ENCODE measurements at places on chromosomes 12 and 14. TPM values are rescaled to one million over a fixed set of nuclear protein-coding genes. Genes with fewer than 3 reads are reported as not detected.

Gene SERPINA12
- polyA plus RNA-seq, result not detected

- DNase-seq, result no peak
Measured at GRCh38 chr14:50578433-50578832, 18.5 kb downstream of the ATL1 start.

Gene RILPL2
- 5.0 TPM for polyA plus RNA-seq

- DNase-seq, result no peak
Measured at GRCh38 chr12:24838531-24838950, 110.4 kb downstream of the BCAT1 start.

GRCh38 chr14:90820958-90821357 is 4.7 kb upstream of the TTC7B start:
- no peak for DNase-seq

DNA sequence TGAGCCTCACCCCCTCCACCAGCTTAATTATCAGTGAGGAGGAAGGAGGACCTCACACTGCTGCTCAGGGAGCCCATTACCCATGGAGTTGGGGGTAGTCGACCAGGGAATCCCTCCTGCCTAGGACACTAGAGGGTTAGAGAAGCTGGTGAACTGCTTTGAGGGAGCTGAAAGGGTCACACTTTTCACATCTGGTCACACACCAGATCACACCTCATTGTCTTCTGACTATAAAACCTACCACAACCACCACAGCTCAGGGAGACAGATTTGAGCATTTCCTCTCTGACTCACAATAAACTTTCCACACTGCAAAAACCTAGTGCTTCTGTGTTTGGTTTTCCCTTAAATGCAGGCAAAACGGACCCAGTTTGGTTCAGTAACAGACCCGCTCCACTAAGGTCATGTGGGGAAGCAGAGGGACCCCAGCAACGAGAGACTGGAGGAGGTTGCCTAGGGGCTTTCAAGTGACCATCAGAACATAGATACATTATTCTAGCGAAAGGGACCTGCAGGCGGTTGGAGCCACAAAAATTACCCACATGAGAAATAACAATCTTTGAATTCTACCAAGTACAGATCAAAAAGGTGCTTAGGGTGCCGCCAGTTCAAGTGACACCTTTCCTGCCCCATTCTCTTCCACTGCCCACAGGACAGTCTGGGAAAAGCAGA is 151.4 kb upstream of the AVPR1A start:
- no peak for DNase-seq

GRCh38 chr14:102629808-102630350 is 37.4 kb downstream of the RCOR1 start:
- DNase-seq, result no peak

Gene SVOP
- 0.19 TPM for polyA plus RNA-seq

- no peak for DNase-seq
Measured at GRCh38 chr12:6869049-6870021, 2.0 kb downstream of the TPI1 start.

- DNase-seq, result no peak
Measured at GRCh38 chr12:5258498-5258897, 173.4 kb upstream of the NTF3 start.

GRCh38 chr14:71336489-71337192 is 429.4 kb downstream of the PCNX1 start:
- DNase-seq, result no peak

GRCh38 chr12:40511341-40511740 is 180.9 kb upstream of the CNTN1 start:
- no peak for DNase-seq

- peak; percentile 31 for DNase-seq
Measured at GRCh38 chr12:106246891-106247673, 738 bp downstream of the CKAP4 start.

Gene PMEL
- polyA plus RNA-seq, result 3.3 TPM

DNA sequence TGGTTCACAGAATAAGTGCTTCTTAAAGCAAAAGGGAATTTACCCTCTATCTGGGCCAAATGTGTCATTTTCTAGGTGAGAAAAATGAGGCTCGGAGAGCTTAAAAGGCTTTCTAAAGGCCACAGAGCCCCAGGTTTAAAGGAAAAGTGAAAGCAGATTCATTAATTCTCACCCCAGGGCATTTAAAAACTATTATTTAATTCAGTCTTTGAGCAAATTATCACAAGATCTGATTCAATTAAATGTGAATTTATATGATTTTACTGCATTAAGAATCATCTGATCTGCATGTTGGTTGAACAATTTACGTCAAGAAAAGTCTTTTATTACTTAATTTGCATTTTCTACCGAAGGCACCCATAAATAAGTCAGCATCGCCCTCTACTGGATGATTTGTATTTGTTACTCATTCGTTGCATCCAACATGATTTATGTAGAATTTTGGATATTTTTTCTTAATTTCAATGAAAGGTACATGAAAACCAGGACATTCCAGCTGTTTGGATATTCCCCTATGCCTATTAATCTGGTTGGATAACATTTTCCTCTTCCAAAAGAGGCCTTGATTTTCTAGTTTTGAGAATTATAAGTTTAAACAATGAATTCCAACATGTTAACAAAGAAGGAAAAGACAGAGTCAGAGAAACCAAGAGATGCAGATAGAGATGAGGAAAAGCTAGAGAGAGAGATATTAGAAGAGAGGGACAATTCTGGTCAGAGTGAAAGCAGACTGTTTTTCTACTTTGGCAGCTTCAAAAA is 19.1 kb upstream of the DHRS7 start:
- DNase-seq, result no peak

DNA sequence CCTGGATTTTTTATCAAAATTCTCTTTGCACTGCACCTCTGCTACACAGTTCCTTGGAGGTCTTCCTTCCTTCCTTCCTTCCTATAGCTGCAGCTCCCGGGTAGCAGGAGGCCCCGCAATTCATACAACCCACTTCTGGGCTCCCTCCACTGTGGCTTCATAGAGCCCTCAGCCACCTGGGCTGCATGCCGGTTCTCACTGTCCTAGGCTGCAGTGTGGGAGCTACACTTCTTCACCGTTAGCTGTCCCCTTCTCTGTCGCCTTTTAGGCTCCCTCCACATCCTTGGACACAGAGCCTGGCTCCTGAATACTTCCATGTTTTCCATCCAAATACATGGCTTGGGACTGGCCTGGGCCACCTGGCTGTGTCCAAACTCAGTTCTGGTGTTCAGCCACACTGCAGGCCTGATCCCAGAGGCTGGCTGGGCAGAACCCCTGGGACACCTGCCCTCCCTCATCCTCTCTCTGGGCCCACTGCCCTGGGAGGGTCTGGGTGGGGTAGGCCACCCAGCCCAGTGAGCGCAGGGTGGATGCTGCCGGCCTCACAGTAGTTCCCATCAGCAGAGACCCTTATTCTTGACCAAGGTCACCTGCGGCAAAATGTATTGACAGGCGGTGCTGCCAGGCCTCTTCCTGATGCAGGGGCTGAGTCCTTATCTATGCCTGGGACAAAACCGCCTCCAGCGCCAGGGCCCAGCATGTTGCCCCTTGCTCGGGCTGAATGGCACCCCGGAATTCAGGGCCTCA is 1.7 kb downstream of the SERPINA10 start:
- DNase-seq, result no peak

DNA sequence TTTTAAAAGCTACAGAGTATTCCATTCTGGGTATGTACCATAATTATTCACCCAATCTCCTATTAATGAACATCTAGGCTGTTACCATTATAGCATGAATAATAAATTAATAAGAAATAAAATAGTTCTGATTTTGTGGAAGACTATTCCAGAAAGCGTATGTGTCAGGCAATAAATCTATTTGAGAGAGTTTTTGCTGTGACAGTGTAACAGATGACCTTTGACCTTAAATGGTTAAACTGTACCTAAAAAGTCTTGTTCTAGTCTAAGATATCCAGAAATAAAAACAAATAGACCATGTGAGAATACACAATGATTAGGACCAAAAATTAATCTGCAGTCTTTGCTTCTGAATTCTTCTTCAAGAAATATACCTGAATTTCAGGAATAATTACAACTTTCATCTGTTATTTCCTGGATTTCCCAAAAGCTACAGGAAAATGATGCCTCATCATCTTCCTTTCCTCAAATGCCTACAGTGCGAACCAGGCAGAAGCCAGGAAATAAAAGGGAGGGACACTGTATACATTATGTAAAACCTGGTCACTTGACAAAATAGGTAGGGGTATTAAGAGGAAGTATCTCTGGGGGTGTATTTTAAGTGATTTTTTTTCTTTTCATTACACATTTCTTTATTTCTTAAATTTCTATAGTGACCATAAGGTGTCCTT is 7.3 kb downstream of the TM7SF3 start:
- DNase-seq, result no peak

Gene BICD1
- polyA plus RNA-seq, result 26.5 TPM

Gene PRPH
- 0.29 TPM for polyA plus RNA-seq

- DNase-seq, result no peak
Measured at GRCh38 chr12:120734210-120734609, 8.6 kb downstream of the ACADS start.

GRCh38 chr12:20063116-20063515 is 305.2 kb upstream of the PDE3A start:
- DNase-seq, result no peak

GRCh38 chr14:105884808-105885281 is 358.5 kb downstream of the TMEM121 start:
- no peak for DNase-seq

DNA sequence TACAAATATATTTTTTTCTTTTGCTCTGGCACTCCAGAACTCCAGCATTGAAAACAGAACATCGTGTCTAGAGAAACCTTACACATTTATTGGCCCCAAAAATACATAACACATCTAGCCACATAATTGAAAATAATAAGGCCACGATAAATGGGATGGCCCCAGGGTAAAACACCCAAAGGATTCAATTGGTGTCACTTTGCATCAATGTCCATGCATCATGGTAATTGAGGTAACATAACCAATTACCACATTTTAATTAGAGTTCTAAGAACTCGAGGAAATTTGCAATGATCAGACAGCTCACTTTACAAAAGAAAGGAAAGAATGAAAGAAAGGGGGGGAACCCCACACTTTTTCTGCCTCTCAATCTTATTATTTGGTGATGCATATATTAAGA is 151.8 kb upstream of the NPAS3 start:
- DNase-seq, result no peak

DNA sequence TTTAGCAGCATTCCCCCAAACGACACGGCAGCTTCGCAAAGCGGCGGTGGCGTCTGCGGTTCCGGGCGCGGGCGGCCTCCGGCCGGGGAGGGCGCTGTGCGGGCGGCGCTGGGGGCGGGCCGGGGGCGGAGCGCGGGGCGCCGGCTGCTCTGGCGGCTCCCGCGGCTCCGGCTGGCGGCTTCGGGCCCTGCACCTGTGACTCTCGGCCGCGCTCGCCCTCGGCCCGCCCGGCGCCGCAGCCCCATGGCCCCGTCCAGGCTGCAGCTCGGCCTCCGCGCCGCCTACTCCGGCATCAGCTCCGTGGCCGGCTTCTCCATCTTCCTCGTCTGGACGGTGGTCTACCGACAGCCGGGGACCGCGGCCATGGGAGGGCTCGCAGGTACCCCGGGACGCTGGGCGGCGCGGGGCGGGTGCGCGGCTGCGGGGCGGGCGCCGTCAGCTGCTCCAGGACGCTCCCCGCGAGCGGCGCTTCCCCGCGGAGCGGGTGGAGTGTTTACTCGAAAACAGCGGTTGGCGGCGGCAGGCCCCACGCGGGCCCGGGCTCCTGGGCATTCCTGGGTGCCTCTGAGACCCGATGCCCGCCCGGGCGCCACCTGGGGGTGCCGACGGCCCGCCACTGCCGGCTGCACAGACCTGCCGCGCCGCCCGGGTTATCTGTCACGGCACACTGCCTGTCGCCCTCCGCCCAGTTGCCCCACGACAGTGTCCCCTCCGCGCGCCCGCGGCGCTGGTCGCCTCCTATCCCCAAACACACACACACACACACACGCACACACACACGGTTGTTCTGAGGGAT is at the start of gene SLC48A1:
SLC48A1 (plus strand) TSS at position 177 of the 796 bp plus-strand sequence; CDS start at position 244, 67 bp downstream.
- no peak for DNase-seq

GRCh38 chr12:130130346-130130745 is 31.9 kb upstream of the FZD10 start:
- DNase-seq, result no peak

DNA sequence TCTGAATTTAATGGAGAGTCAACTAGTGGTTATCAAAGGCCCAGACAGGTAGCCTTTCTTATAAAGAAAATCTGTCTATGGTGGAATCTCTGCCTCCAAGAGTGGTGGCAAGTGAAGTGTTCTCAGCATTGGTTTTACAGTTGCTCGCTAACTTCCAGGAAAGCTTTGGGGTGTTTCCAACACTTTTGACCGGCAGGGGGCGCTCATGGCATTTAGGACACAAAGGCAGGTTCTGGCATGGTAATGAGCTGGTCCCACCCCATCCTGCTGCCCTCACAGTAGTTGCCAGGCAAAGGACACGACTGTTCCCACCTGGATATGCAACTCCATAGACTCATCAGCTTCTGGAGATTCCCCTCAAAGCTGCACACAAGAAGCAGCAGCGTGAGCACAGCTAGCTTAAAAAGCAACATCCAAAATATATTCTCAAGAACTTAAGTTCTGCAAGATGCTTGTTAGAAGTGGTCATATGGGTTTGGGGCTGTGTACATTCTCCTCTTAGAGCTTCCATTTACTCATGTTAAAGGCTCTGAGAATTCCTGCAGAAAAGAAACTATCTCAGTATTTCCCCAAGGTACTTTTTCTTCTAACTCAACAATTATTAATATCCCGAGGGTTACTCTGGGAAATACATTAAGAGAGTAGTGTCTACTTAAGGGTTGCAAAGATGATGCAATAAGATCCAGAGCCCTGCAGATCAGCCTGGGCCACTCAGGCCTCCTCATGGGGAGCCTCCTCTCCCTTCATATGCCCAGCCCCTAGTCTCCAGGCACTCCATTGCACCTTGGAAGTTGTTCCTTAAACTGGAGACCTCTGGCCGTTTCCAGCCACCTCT is 14.8 kb downstream of the PROX2 start:
- DNase-seq, result peak; percentile 73

- no peak for DNase-seq
Measured at GRCh38 chr14:65286443-65286842, 126.1 kb upstream of the FUT8 start.

DNA sequence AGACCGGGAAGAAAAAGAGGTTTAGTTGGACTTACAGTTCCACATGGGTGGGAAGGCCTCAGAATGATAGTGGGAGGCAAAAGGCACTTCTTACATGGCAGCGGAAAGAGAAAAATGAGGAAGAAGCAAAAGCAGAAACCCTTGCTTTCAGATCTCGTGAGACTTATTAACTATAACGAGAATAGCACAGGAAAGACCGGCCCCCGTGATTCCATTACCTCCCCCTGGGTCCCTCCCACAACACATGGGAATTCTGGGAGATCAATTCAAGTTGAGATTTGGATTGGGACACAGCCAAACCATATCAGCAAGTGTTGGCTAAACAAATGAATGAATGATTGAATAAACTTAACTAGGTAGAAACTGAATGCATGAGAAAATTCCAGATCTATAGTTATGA is 85.3 kb upstream of the PARP11 start:
- no peak for DNase-seq

DNA sequence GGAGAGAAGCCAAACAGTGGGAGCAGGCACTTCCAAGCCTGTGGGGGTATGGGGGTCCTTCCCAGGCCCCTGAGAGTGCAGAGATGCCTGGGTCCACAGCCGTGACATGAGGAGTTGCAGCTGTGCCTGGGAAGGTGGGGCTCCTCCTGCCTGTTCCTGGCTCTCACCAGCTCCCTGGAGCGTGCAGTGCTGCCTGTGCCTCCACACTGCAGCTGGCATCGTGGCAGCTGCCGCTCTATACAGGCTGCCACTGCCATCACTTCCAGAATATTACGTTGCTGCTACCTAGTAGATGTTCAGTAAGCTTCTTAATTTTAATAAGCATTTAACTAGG is 223.7 kb downstream of the KCNC2 start:
- DNase-seq, result no peak
